ENCODE measurements at places on chromosomes 2 and 18.

GRCh38 chr2:44367591-44367990, 5.8 kb downstream of the CAMKMT start:
- no peak for DNase-seq

DNA sequence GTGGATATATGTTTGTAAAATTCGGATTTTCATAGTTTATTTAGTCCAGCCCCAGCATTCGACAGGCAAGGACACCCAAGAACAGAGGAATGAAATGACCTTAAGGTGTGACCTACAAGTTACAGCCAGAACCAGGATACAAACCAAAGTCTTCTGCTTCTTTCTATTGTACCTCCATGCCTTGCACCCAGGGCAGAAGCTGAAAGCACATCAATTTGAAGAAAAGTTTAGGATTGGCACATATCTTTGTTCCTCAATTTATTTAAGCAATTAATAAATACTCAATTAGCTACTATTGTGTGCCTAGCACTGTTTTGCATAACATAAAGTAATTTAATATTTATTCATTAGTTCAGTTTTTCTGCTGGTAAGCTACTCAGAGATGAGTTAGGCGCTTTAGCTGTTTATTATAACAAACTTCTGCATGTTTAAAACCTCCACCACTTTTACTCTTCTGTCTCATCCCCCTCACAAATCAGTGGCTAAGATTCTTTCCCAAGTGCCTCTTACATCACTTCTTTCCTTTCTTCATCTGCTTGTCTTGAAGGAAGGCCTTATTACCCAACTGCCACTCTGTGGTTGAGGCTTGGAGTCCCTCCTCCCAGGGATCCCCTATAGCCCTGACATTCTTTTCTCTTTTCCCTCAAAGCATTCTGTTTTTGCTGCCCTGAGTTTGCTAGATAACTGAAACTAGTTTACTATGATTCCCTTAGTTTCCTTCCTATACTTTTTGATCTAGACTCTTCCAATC, 37.1 kb upstream of the DARS1 start:
- no peak for DNase-seq

DNA sequence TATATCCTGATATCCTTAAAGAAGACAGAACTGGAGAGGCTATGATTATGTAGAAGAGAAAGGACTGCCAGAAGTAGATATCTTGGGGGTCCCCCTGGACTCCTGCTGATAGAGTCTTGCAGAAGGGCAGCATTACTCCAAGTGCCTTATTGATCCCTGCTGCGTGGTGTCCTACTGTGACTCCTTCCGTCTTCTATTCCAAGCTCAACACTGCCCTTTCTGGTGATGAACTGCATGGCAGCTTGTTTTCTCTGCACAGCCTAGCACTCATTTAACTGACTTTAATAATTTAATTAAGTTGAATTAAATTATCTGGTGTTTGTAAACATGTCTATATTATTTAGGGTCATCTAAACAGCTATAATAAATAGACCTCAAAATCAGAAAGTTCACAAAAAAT, 194.1 kb upstream of the DSEL start:
- no peak for DNase-seq

DNA sequence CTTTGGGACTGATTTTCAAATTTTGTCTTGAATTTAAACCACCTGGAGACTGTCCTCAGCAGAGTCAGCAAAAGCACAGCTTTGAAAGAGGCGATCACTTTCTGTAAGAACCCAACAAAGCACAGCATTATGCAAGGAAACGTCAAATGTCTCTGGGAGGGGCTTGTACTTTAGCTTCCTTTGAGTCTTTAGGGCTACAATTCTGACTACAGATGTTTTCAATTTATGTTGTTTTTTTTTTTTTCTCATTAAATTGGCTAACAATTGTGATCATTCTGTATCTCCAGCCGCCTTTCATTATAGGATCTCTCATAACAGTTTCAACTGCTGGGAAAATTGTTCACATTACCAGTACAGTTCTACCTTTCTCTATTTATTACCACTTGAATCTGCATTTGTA, 48.3 kb downstream of the COL3A1 start:
- no peak for DNase-seq

DNA sequence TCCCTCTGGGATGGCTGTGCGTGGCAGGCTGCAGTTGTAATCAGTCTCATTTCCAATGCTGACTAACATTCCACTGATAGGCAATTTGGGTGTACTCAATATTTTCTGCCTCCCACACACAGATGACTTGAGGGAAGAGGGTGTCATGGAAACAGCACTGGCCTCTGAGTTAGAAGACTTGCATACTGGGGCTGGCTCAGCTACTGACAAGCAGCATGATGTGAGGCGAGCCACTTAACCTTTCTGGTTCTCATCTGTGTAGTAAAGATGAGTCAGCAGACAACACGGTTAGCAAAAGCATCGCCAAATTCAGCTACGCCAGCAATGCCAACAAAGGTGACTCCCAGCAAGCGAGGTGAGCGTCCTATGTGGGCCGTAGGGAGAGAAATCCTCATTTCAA, 73.5 kb downstream of the COLEC12 start:
- no peak for DNase-seq
